ENCODE measurements at places on chromosomes 5 and 9. TPM values are rescaled to one million over a fixed set of nuclear protein-coding genes. Genes with fewer than 3 reads are reported as not detected.

Gene MAT2B
- 86.4 TPM for polyA plus RNA-seq

Gene PCDHB14
- 1.1 TPM for polyA plus RNA-seq

DNA sequence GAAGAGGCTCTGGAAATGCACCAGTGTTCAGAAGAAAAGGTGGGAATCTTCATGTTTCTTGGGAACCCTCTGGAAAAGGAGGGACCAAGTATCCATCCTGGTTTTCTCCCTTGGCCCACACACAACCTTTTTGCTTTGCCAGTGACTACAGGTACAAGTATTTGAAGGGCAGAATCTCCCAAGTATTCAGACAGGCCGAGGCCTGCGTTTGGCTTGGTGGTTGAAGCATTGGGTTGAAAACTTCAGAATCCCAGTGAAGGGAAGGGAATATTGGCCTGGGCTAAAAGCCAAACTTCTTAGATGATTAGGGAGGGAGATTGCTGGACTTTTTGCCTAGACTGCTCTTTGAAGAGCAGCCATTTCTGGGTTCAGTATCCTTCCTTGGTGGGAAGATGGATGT is 71.9 kb downstream of the UBAP1 start:
- no peak for DNase-seq

- no peak for DNase-seq
These were observed 66.7 kb downstream of the SIL1 start for GRCh38 chr5:139131465-139131864.

DNA sequence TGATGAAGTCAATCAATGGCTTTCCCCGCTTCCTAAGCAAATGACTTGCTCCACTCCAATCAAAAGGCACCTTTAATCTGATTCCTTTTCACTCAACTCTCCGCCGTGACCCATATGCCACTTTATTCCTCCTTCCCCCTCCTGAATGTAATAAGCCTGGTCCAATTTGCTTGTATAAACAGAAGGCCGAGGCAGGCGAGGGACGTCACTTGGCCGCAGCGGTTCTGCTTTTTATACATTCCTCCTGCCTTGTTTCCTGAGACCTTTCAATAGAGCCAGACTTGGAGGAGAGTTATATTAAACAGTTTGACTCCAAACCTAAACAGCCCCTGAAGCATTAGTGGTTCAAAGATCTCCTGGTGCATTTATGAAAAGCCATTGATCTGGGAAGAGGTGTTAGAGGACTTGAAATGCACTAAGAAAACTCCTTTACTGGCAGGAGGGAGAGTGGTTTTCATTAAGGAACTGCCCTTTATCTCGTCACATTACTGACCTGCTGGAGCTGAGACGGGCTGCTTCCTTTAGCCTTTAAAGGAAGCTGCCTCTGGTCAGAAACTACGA is 273.4 kb downstream of the SLIT3 start:
- DNase-seq: no peak

DNA sequence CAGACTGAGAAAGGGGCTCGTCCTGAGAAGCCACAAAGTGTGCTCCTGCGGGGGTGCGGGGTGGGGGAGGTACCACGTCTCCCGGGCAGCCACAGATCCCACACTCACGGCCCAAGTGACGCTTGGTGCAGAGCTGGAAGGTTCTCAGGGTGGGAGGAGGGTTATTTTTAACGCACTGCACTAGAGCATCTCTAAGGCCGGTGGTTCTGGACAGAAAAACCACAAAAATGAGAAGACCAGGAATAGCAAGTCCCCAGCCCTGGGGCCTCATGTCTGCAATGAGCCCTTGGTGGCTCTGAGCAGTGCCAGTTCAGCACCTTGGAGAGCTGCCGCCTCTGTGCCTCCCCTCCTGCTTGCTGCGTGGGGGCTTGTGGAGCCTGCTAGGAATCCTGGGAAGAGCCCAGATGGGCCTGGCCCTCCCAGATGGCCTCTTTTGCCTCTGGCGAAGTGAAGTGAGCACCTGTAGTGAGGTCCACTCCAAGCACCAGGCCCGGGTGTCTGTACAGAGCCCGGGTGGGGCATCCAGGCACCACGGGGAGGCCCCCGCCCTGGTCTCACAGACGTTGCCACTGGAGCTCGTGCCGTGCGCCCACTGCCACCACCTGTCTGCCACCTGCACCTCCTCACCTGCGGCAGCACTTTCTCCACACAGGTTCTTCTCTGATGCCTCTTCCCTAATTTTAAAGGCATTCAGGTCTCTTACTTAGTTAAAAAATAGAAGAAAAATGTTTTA is 48.9 kb upstream of the CACNA1B start:
- no peak for DNase-seq

GRCh38 chr9:89677702-89678395 is 73.0 kb downstream of the GADD45G start:
- no peak for DNase-seq

GRCh38 chr5:116650964-116651363 is 76.3 kb upstream of the SEMA6A start:
- no peak for DNase-seq
